ENCODE measurements at places on chromosomes 7 and 10. TPM values are rescaled to one million over a fixed set of nuclear protein-coding genes. Genes with fewer than 3 reads are reported as not detected.

GRCh38 chr7:85135977-85136376 lies 50.9 kb downstream of the SEMA3D start:
- peak; percentile 77 for DNase-seq

DNA sequence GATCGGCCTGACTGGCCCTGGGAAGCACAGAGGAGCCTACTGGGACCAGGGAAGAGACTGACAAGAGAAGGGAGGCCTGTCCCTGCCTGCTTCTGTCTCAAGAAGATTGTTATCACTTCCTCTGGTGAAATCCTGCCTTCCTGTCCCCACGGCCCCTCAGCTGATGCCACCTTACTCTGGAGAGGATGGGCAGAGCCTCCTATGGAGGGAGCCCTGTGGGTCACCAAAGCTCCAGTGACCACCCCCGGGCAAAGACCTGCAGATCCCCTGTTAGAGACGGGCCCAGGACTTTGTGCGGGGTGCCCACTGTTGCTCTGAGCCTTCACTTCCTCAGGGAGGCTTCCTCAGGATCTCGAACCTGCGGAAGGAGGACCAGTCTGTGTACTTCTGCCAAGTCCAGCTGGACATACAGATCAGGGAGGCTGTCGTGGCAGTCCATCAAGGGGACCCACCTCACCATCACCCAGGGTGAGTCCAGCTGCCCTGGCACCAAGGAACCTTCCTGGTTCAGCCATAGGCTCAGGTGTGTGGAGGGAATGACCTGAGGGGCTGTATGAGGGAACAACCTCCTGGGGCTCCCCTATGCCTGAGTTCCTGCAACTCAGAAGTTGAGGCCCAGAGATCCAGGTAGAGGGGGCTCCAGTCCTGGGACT lies 1.4 kb upstream of the PILRB start:
- no peak for DNase-seq

- DNase-seq = no peak
Observed at GRCh38 chr7:126996659-126997058, 256.1 kb downstream of the GRM8 start.

The MYOZ1 gene
- 0.27 TPM for polyA plus RNA-seq

The RSPH10B2 gene
- polyA plus RNA-seq = not detected
